Cardiac fibroblast (primary cell): ENCODE measurements at places on chromosomes 7 and 10.

- peak; percentile 49 for DNase-seq
Measured at GRCh38 chr7:141646826-141647480, 55.0 kb downstream of the DENND11 start.

DNA sequence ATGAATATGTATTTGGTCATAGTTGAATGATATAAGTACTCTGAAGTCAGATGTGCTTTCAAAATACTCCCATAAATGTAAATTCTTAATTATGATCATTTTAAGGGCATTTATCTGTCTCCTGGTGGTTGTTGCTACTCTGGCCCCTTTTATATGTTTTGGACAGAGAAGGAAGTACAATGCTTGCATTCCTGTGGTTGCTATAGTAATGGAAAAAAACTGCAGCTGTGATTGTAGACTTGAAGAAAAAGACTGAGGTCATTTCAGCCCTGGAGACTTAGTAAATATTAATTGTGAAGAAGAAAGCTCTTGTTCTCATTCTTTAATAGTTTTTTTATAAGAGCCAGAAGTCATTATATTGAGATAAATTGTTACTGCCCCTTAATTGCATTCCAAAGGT is 70.2 kb upstream of the FERD3L start:
- DNase-seq, result peak; percentile 80

DNA sequence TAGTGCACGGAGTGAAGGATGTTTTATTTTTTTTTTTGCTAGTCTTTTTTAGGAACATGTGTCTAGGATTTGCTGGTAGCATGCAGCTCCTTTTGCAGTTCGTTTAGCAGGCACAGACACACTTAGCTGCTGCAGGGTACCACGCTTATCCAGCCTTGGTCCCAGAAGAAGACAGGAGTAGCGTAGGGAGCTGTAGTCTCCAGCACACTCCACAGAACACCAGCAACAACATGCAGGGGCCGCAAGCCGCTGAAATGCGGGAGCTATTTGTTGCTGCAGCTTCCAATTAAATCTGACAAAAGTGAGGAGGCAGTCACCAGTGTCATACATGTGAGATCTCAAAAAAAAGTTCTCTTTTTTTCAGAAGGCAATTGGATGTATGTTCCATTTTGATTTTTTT is 486.2 kb upstream of the KLF6 start:
- DNase-seq, result no peak

DNA sequence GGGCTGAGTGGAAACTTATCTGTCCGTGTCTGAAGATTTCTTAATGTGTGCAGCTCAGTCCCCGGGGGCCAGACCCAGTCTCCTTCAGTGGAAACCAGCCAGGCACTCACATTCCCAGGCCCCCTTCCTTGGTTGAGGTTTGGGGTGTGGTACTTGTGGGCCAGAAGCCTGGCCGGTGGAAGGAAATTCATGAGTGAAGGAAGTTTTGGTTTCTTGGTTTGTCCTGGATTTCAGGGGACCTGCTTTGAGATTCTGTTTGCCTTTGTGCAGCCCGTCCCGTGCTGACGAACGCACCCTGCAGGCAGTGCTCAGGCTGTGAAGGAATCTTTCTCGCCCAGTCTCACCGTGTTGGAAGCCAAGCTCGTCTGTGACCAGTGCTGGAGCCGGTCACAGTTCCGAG is 2.9 kb downstream of the INPP5A start:
- peak; percentile 45 for DNase-seq

- no peak for DNase-seq
Measured at GRCh38 chr10:78408671-78409472, 375.2 kb downstream of the RPS24 start.

- no peak for DNase-seq
Measured at GRCh38 chr10:109689785-109690184, 233.5 kb downstream of the XPNPEP1 start.

GRCh38 chr7:35249537-35249907 is 4.4 kb downstream of the TBX20 start:
- DNase-seq, result peak; percentile 67

GRCh38 chr7:94177441-94177840 is 173.3 kb upstream of the BET1 start:
- no peak for DNase-seq

DNA sequence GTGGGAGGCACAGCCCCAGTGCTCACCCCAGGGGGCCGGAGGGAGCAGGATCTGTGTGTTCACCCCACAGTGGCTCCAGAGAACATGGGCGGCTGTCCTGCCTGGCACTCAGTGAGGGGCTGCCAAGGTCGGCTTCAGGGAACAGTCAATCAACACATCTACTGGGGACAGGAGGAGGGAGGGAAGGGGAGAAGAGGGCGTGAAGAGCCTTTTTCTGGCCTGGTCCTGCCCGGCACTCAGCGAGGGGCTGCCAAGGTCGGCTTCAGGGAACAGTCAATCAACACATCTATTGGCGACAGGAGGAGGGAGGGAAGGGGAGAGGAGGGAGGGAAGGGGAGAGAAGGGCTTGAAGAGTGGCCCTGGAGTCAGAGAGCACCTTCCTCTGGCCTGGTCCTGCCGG is 184.9 kb downstream of the ADARB2 start:
- no peak for DNase-seq

- peak; percentile 86 for DNase-seq
Measured at GRCh38 chr10:49550563-49550962, 11.6 kb upstream of the ERCC6 start.

DNA sequence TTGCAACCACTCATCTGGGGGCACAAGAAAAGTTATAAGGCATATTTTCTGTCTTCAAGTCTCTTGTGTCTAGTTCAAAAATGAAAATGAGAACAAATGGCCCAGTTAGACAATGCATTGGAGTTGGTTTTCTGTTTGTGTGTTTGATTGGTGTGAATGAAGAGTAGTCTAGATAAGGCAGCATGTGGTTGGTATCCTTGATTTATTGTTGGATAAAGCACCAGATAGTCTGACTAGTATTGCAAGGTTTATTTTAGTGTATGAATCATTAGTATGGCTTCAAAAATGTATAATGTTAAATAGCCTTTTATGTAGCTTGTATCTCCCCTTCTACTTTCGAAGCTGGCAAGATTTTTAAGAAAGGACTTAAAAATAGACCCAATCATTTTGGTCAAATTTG is 237.3 kb downstream of the CDK14 start:
- DNase-seq, result no peak

DNA sequence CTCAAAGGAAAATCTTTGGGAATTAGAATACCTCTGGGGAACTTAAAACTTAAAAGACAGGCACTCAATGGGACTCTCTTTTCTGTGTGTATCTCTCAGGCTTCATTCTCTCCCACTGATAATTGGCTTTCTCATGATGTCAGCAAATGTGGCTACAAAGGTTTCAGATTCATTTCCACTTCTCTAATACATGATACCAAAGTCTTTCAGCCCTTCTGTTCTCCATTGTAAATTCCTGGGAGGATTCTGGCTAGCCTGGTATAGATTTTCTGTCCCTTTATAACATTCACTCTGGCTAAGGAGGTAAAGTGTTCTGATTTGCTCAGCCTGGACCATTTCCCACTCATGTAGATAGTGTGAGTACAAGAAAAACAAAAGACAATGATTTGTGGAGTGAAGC is 606.2 kb downstream of the PCDH15 start:
- no peak for DNase-seq

GRCh38 chr10:11208908-11209829 is 191.5 kb downstream of the CELF2 start:
- DNase-seq, result no peak

DNA sequence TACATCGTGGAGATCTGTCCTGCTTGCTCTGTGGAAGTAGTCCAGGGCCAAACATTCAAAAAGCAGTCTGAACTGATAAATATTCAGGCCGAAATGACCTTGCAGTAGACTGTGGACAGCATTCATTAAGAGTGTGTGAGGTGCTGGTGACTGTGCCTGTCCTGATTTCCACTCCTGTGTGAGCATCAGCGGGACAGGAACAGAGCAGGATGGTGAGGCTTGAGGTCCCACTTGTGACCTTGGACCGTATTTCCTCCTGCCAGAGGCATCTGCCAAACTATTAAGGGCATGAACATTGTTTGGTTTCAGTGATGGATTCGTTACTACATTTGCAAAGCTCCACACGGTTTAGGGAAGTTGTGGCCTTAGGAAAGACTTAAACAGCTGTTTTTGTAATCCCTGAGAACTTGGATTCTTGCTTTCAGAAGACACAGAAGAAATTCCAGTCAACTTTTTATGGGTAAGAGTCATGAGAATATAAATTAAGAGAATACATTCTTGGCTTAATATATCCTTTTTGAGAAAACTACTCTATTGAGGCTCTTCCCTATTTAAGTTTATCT is 32.8 kb downstream of the CCNY start:
- DNase-seq, result no peak

GRCh38 chr7:148290538-148290937 is 300.0 kb upstream of the C7orf33 start:
- no peak for DNase-seq

DNA sequence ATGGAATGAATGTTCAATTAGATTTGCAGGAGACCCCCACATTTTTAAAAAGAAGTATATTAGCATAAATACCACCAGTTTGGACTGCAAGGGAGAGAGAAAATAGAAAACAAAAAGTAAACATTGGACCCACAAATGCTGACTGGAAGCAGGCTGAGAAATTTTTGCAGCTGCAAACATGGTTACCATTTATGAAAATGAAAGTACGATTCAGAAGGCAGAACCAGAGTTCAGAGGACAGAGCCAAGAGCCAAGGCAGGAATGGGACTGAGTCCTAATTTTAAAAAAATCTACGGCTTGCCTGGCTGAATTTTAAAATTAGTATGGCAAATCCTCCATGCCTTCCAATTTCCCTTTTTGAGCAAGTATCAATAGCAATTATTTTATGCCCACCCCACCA is 74.6 kb upstream of the NPS start:
- no peak for DNase-seq

DNA sequence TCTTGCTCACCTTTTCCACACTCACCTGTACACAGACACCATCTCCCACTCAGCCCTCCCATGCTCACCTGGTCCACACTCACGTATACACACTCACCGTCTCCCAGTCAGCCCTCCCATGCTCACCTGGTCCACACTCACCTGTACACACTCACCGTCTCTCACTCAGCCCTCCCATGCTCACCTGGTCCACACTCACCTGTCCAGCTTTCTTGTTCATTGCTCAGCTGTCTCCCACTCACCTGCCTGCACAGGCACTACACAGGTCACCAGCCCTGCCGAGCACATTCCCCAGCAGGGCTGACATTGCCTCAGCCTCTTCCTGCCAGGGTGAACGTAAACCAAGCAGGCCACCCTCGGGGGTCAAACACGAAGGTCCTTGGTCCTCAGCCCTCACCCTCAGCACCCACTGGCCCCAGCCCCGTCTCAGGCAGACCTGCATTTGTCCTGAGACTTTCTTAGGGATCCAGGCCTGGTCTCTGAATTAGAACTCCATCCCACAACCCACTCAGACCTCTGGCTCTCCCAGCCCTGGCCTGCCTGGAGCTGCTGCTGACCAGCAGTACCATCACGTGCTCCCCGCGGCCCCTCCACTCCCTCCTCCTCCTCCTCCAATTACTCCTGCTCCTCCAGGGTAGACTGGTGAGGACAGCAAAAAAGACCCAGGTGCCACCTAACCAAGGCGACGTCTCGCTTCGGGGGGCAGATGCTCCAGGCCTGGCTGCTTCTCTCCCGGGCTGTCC is 12.8 kb upstream of the DNAAF5 start:
- DNase-seq, result no peak

DNA sequence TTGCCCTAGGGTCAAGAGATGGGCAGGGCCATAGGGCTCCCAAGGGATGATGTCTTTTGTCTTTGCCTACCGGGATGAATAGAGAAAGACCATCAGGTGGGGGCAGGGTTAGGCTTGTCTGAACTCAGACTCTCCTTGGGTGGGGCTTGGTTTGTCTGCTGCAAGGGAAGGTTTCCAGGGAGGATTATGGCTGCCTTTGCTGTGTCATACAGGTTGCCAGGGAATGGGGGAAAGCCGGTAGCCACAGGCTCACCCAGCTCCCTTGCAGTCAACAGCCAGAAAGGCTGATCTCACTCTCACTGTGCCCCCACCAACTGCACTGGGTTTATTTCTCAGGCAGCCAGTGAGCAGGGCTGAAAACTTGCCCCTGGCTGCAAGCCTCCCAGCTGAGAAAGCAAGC is 253.2 kb downstream of the POLR1F start:
- no peak for DNase-seq

GRCh38 chr10:64044098-64044497 is 522.9 kb downstream of the REEP3 start:
- no peak for DNase-seq

DNA sequence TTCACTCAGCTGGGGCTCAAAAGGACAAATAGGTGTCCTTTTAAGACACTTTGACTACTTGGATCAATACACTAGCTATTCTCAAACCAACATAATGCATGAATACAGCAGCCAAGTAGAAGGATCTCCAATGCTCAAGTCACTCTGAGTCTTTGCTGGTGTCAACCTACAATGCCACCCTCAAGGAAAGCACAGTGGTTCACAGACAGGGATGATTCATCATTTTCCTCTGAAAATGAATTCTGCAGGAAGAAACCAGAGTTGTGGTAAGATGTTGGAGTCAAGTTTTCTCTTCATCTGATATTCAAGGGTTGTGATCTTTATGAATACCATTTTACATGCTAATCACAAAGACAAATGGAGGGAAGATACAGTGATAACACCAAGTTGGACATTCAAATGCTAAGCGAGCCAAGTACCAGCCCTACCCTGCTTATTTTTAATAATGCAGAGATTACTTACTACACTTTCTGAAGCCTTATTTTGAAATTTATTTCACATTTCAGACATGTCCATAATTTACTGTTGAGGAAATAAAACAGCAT is 143.1 kb upstream of the FGFR2 start:
- no peak for DNase-seq

GRCh38 chr7:28613262-28613661 is 200.9 kb downstream of the CREB5 start:
- no peak for DNase-seq

GRCh38 chr10:91271886-91272285 is 51.4 kb downstream of the PCGF5 start:
- no peak for DNase-seq

- DNase-seq, result peak; percentile 98
Measured at GRCh38 chr10:3538656-3539531, 246.1 kb downstream of the KLF6 start.

DNA sequence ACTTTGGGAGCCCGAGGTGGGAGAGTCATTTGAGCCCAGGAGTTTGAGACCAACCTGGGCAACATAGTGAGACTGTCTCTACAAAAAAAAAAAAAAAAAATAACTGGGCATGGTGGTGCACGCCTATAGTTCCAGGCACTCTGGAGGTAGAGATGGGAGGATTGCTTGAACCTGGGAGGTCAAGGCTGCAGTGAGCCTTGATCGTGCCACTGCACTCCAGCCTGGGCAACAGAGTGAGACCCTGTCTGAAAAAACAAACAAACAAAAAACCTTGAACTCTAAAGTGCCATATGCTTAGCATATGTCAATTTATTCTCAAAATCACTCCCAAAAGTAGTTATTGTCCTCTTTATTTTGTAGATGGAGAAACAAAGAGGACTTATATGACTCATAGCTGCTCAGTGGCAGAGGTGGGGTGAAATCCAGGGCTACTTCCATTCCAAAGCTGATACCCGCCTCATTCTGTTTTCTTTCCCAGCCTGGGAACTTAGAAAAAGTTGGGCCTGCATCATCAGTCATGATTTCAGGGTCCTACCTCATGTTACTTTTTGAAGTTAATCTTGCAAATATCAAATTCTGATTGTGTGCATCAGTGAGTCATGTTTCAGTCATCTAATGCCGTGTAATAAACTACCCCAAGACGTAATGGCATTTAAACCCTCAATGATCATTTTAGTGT is 13.3 kb downstream of the DHTKD1 start:
- peak; percentile 71 for DNase-seq
